Peyer's patch (tissue), 4 donors: ENCODE measurements at places on chromosomes 11 and 22.

DNA sequence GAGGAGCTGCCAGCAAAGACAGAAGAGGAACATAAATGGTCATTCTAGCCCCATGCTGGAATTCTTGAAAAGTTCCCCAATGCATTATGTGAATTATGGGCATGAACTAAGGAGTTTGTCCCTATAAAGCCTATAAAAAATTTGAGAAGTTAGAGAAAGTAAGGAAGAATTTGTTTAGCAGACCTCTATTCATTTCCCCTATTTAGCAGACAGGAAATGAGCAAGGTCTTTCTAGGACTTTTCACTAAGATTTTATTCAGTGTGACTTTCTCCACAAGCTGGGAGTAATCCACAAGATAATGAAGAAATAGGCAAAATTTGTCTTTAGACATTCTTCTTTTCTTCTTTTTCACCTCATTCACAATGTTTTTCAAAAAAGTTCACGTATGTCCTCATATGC, 20.0 kb downstream of the PRRG4 start:
- DNase-seq = no peak
- H3K4me3 ChIP-seq = no peak overlapping the region
- H3K27ac ChIP-seq = no peak overlapping the region
- H3K4me1 ChIP-seq = no peaks in the 10 kb centered on the region

DNA sequence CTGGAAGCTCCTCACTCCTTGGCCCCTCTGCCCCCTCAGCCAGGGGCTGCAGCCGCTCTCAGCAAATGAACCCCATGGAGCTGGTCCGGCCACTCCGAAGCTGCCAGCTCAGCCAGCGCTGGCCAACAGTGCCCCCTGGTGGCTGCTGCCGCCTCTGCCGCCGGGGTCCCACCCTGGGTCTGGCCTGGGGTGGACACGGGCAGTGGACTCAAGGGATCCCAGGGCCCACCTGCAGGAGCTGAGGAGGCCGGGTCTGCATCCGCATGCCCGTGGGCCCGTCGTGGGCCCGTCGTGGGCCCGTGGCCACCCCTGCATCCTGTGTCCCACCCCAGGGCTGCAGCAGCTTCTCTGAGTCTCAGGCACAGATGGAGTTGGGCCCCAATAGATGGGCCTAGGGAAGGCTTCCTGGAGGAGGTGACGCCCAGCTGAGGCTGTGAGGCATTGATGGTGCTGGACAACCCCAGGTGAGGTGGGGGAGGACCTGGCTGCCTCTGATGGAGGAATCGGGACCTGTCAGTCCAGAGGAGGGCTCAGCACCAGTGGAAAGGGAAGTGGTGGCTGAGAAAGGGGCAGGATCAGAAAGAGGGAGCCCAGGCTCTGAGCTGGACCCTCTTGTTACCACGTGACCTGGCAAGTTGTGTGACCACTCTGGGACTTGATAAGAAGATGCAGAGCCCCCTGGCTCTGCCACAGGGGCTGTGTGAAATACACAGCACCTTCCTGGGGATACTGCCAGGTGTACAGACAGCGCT, 522.3 kb downstream of the BRD1 start:
- no peak overlapping the region for H3K27ac ChIP-seq
- DNase-seq = peak; percentile 66
- no peaks in the 10 kb centered on the region for H3K36me3 ChIP-seq
- no peaks in the 10 kb centered on the region for H3K27me3 ChIP-seq

DNA sequence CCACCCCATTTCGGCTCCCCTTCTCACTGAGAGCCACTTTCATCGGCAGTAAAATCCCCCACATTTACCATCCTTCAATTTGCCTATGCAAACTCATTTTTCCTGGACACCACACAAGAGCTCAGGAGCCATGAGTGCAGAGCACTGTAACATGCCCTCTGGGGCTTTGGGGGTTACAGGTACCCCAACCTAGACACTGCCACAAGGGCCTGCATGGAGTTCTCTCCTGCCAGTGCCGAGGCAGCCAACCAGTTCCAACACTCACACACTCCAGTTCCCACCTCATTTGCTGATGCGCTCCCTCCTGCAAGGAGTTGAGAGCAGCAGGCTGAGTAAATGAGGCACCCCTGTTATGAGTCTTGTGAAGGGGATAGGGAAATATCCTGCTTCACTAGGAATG, 76.1 kb downstream of the SMCO4 start:
- H3K36me3 ChIP-seq = no peaks in the 10 kb centered on the region
- H3K4me1 ChIP-seq = no peaks in the 10 kb centered on the region
- DNase-seq = no peak
- H3K27me3 ChIP-seq = no peaks in the 10 kb centered on the region
- H3K27ac ChIP-seq = no peak overlapping the region

- no peaks in the 10 kb centered on the region for H3K4me1 ChIP-seq
- no peak overlapping the region for H3K4me3 ChIP-seq
- H3K27me3 ChIP-seq = no peaks in the 10 kb centered on the region
- H3K27ac ChIP-seq = peak overlapping the region; percentile 66
- no peak for DNase-seq
These were observed 37.9 kb downstream of the SWAP70 start for GRCh38 chr11:9701799-9702198.

DNA sequence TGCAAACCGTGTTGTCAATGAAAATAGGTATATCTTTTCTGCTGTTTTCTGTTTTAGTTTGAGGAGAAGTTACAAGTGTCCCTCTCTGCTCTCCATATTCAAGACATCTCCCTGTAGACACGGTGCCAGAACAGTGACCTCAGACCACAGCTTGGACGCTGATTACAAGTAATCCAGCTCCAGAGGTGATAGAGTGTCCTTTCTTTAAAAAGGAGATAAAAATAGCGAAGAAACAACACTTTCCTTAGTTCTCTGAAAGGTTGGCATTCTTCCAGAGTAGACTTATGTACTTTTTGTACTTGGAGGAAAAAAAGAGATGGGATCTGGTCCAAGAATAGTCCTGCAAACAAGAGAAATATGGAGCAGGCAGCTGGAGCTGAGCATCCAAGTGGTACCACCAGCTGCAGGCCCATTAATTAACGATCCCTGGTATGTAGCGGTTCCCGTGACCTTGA, 43.0 kb upstream of the WT1 start:
- no peak for DNase-seq
- no peaks in the 10 kb centered on the region for H3K36me3 ChIP-seq
- H3K4me1 ChIP-seq = no peaks in the 10 kb centered on the region
- H3K4me3 ChIP-seq = no peak overlapping the region
- H3K27me3 ChIP-seq = no peaks in the 10 kb centered on the region

DNA sequence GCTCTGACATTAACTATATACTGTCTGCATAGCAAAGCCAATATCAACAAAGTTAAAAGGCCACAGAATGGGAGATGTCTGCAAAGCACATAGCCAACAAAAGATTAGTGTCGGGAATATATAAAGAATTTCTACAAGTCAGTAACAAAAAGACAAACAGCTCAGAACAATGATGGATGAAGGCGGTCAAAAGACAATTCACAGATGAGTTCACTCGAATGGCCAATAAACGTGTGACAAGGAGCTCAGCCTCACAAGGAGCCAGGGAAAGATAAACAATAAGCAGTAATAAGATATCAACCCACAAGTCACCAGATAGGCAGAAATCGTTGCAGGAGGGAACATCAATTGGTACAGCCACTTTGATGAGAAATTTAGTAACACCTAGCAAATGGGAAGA, 106.0 kb upstream of the ISX start:
- no peaks in the 10 kb centered on the region for H3K27me3 ChIP-seq
- no peak overlapping the region for H3K4me3 ChIP-seq
- H3K36me3 ChIP-seq = no peaks in the 10 kb centered on the region
- no peak for DNase-seq
- no peaks in the 10 kb centered on the region for H3K4me1 ChIP-seq

DNA sequence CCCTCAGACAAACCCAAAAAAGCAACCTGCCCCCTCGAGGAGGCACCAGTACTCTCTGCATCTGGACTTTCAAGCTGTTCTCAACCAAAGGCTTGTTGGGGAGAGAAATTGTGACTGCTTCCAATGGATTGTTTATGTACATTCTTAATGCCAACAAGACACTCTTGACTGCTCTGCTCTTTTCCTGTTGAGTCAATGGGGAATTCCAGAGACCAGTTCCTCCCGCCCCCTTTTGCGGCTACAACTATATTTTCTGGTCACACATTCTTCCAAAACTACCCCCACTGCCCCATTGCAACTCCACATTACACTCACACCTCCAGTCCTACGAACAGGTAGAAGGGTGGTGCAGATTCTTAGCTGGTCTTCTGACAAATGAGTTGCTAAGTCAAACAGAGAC, 187.0 kb downstream of the DSCAML1 start:
- peak; percentile 17 for DNase-seq
- no peak overlapping the region for H3K27ac ChIP-seq
- no peaks in the 10 kb centered on the region for H3K36me3 ChIP-seq
- H3K27me3 ChIP-seq = no peaks in the 10 kb centered on the region
- H3K4me1 ChIP-seq = no peaks in the 10 kb centered on the region

GRCh38 chr11:96317571-96317970, 25.4 kb downstream of the MAML2 start:
- no peak for DNase-seq
- peaks cover 33% of the 10 kb centered on the region for H3K4me1 ChIP-seq
- no peak overlapping the region for H3K4me3 ChIP-seq
- no peak overlapping the region for H3K27ac ChIP-seq
- no peaks in the 10 kb centered on the region for H3K36me3 ChIP-seq
- H3K27me3 ChIP-seq = no peaks in the 10 kb centered on the region

- no peak overlapping the region for H3K4me3 ChIP-seq
- no peaks in the 10 kb centered on the region for H3K27me3 ChIP-seq
- no peaks in the 10 kb centered on the region for H3K36me3 ChIP-seq
- DNase-seq = no peak
- H3K4me1 ChIP-seq = no peaks in the 10 kb centered on the region
These were observed 36.3 kb upstream of the TMEM45B start for GRCh38 chr11:129779342-129779741.

GRCh38 chr11:46408407-46408986, 16.9 kb upstream of the CHRM4 start:
- H3K4me3 ChIP-seq = no peak overlapping the region
- H3K36me3 ChIP-seq = peaks cover 86% of the 10 kb centered on the region
- H3K27me3 ChIP-seq = no peaks in the 10 kb centered on the region

GRCh38 chr11:124612045-124612444, 817 bp downstream of the PANX3 start:
- no peaks in the 10 kb centered on the region for H3K27me3 ChIP-seq
- H3K36me3 ChIP-seq = no peaks in the 10 kb centered on the region
- no peaks in the 10 kb centered on the region for H3K4me1 ChIP-seq

GRCh38 chr11:119985551-119985950, 152.4 kb downstream of the TRIM29 start:
- H3K4me1 ChIP-seq = no peaks in the 10 kb centered on the region
- H3K27me3 ChIP-seq = no peaks in the 10 kb centered on the region
- H3K27ac ChIP-seq = no peak overlapping the region
- no peak for DNase-seq
- H3K36me3 ChIP-seq = no peaks in the 10 kb centered on the region
- H3K4me3 ChIP-seq = no peak overlapping the region

- no peaks in the 10 kb centered on the region for H3K36me3 ChIP-seq
- peaks cover 9% of the 10 kb centered on the region for H3K4me1 ChIP-seq
- H3K4me3 ChIP-seq = no peak overlapping the region
- H3K27me3 ChIP-seq = no peaks in the 10 kb centered on the region
- DNase-seq = no peak
- no peak overlapping the region for H3K27ac ChIP-seq
These were observed 6.0 kb downstream of the C11orf68 start for GRCh38 chr11:65912845-65913244.

DNA sequence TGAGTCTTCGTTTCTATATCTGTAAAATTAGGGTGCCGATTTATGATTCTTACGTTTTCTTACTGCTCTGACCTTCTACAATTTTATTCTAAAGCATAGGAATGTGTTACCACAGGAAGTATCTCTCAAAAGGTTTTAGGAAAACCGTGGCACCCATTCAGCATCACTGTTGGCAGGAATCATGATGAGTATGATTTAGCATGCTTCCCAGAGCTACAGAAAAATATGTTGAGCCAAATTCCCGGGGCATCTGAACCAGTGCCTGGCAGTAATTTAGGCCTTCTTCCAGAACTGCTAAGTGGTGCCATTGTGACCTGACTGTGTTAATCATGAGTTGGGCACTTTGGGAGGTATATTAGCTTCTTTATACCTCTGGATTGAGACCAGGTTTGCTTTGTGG, 605.0 kb upstream of the RAG2 start:
- H3K4me1 ChIP-seq = no peaks in the 10 kb centered on the region
- H3K27me3 ChIP-seq = no peaks in the 10 kb centered on the region
- no peaks in the 10 kb centered on the region for H3K36me3 ChIP-seq
- no peak overlapping the region for H3K27ac ChIP-seq
- H3K4me3 ChIP-seq = no peak overlapping the region

- DNase-seq = no peak
- no peak overlapping the region for H3K4me3 ChIP-seq
- H3K27me3 ChIP-seq = no peaks in the 10 kb centered on the region
- H3K36me3 ChIP-seq = no peaks in the 10 kb centered on the region
- H3K27ac ChIP-seq = no peak overlapping the region
These were observed 26.2 kb upstream of the PARVG start for GRCh38 chr22:44154436-44154942.

- H3K27me3 ChIP-seq = no peaks in the 10 kb centered on the region
- DNase-seq = no peak
- H3K4me1 ChIP-seq = no peaks in the 10 kb centered on the region
- H3K4me3 ChIP-seq = no peak overlapping the region
These were observed 103.4 kb upstream of the ASPHD2 start for GRCh38 chr22:26325641-26326040.

- H3K36me3 ChIP-seq = no peaks in the 10 kb centered on the region
- H3K4me1 ChIP-seq = no peaks in the 10 kb centered on the region
- no peak overlapping the region for H3K27ac ChIP-seq
- DNase-seq = no peak
These were observed 42.8 kb upstream of the ALKBH3 start for GRCh38 chr11:43837879-43838278.

GRCh38 chr11:102452461-102453301, at the start of gene TMEM123:
Gene TMEM123, minus strand, starts transcription at chr11:102452765. Its CDS starts 142 bp downstream, at chr11:102452623.
- no peaks in the 10 kb centered on the region for H3K27me3 ChIP-seq
- peak within 1 kb of the TSS; percentile 85 for H3K27ac ChIP-seq
- DNase-seq = peak; percentile 94
- peaks cover 43% of the 10 kb centered on the region for H3K4me1 ChIP-seq
- no peaks in the 10 kb centered on the region for H3K36me3 ChIP-seq

- no peak overlapping the region for H3K4me3 ChIP-seq
- H3K27me3 ChIP-seq = no peaks in the 10 kb centered on the region
These were observed 82.7 kb upstream of the LINC01488 start for GRCh38 chr11:69398529-69399492.

DNA sequence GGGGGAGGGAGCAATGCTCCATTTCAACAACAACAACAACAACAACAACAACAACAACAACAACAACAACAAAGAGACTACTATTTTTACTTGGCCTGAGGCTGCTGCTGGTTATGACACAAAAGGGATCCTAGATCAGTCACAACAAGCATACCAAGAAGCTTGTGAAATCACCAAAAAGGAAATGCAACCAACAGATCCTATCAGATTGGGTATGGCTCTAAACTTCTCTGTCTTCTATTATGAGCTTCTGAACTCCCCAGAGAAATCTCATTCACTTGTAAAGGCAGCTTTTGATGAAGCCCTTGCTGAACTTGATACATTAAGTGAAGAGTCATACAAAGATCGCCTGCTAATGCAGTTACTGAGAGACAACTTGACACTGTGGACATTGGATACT, 10.5 kb upstream of the MS4A2 start:
- H3K36me3 ChIP-seq = no peaks in the 10 kb centered on the region
- no peaks in the 10 kb centered on the region for H3K27me3 ChIP-seq
- H3K4me1 ChIP-seq = no peaks in the 10 kb centered on the region
- DNase-seq = no peak
- no peak overlapping the region for H3K27ac ChIP-seq
- no peak overlapping the region for H3K4me3 ChIP-seq
